ENCODE measurements at places on chromosomes 13 and 19.

DNA sequence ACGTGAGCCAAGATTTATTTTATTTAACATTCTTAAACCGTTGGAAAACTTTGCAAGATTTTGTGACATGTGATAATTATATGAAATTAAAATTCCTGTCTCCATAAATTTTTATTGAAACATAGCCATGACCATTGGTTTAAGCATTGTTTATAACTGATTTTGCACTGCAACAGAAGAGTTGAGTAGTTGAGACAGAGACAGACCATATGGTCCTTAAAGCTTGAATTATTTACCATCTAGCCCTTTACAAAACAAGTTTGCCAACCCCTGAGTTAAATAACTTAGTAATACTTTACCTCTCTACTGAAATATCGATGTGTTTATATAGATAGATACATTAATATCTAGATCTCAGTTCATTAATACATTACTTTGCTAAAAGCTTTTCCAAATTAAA, 814.1 kb upstream of the GPC6 start:
- DNase-seq = no peak

DNA sequence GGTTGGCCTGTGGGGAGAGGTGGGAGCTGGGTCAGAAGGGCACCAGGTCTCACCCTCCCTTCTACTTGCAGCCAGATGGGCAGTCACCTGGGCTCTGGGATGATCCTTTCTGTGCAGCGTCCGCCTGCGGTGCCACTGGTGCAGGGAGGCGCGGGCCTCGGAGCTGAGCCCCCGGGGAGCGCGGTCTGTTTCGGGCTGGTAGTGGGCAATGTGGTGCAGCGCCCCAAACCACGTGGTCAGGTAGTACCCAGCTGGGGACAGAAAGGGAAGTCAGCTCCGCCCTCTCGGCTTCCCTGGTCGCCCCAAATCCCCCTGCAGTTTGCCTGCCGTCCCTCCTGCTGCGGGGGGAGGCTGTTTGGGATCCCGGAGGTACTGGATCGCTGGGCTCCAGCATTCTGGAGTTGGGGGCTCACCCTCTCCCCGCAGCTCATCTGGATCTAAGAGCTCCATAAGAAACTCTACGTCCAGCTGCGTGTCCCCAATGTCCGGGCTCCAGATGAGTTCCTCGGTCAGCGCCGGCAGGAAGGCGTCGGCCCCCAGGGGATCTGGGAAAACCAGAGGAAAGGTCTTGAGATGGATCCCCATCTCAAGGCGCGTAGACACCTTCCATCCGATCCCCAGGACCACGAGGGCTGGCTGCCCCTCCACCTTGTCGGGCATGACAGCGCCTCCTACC, 8.8 kb downstream of the RINL start:
- DNase-seq = no peak

- no peak for DNase-seq
Observed at GRCh38 chr13:72820898-72821279, 39.0 kb downstream of the PIBF1 start.

GRCh38 chr13:49220036-49220855, at the start of gene MLNR:
TSS of gene MLNR (plus strand) at chr13:49220338. CDS start at chr13:49220338, 0 bp downstream.
- DNase-seq = no peak
